WTC11 (cell line): ENCODE measurements at places on chromosomes 12 and 14.

DNA sequence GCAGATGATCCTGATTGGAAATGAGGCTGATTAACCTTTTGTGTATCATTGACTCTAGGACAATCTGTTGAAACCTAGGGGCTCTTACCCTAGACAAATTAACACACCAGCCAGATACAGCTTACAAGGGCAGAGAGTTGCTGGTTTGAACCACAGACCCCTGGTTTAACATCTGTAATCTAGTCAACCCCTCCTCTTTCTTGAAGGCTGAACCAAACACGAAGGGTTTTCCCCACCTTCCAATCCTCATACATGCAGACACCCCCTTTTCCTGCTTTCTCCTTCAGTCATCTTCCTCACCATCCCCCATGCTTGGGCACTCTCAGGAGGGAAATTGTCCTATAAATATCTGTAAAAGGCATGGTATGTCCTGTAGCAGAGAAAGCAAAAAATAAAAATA, 126.0 kb upstream of the HIF1A start:
- H3K36me3 ChIP-seq = no peaks in the 10 kb centered on the region
- H3K4me3 ChIP-seq = peak overlapping the region; percentile 36
- no peak for DNase-seq
- H3K27ac ChIP-seq = no peak overlapping the region
- peaks cover 10% of the 10 kb centered on the region for H3K27me3 ChIP-seq

DNA sequence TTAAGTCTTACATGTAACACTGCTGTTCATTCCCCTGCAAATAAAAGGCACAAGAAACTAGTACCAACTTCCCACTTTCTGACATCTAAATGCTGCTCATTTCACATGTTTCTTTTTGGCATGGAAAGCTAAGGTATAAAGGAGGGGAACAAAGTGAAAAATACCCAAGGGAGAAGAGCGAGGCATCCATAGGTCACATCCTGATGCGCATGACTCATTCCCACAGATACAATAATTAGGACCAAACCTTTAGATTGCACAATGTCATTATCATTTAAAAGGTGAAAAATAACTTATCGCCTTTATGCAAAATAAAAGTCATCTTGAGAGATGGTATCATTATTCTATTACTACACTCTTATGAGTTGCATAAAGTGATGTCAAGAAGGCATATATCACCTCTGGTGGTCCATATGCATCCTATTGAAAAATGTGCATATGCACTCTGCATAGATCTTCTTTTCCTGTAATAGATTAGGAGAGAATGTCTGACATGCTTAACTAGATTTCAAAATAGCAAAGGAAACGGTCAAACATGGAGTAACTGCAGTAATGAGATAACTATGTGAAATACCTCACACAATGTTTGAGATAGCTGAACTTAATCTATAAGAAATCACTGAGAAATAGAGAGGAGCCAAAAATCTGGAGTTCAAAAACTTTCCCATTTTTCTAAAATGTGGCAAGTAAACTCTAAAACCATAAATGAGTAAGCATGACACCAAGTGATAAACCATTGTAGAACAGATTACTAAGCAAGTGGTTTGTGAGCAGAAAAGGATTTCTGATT, 382.5 kb upstream of the TMTC1 start:
- H3K4me1 ChIP-seq = peaks cover 8% of the 10 kb centered on the region
- no peak overlapping the region for H3K4me3 ChIP-seq
- no peaks in the 10 kb centered on the region for H3K36me3 ChIP-seq
- H3K27ac ChIP-seq = no peak overlapping the region

GRCh38 chr14:56751471-56751870, 58.8 kb downstream of the OTX2 start:
- H3K27ac ChIP-seq = no peak overlapping the region
- no peak for DNase-seq

- no peaks in the 10 kb centered on the region for H3K4me1 ChIP-seq
- H3K4me3 ChIP-seq = no peak overlapping the region
- no peak overlapping the region for H3K27ac ChIP-seq
- H3K27me3 ChIP-seq = no peaks in the 10 kb centered on the region
- DNase-seq = no peak
- H3K36me3 ChIP-seq = no peaks in the 10 kb centered on the region
These were observed 21.0 kb downstream of the PTPN11 start for GRCh38 chr12:112439769-112440168.

GRCh38 chr14:74864198-74864597, 11.7 kb downstream of the PROX2 start:
- DNase-seq = no peak
- peaks cover 3% of the 10 kb centered on the region; the same call in 1 of the 2 replicates for H3K4me1 ChIP-seq
- H3K27ac ChIP-seq = no peak overlapping the region
- no peaks in the 10 kb centered on the region; the same call in none of the 2 replicates for H3K27me3 ChIP-seq

DNA sequence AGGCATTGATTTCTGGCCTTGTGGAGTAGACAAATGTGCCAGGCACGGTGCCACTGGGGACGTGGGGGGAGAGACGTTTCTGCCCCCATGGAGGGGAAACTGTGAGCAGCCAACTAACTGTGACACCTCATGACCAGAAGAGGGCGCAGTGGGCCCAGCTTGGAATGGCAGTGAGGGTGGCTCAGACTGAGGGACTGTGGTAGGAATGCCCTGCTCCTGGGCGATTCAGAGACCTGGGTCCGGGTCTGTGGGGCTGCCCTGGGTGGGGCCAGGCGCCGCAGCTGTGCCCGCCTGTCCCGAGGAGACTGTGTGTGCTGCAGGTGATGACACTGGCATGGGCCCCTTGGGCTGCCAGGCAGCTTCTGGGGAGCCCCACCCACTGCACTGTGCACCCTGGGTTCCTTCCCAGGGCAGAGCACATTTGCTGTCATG, 60.6 kb downstream of the SLC25A47 start:
- peaks cover 35% of the 10 kb centered on the region for H3K4me1 ChIP-seq
- H3K4me3 ChIP-seq = no peak overlapping the region
- H3K27me3 ChIP-seq = no peaks in the 10 kb centered on the region
- no peaks in the 10 kb centered on the region for H3K36me3 ChIP-seq

DNA sequence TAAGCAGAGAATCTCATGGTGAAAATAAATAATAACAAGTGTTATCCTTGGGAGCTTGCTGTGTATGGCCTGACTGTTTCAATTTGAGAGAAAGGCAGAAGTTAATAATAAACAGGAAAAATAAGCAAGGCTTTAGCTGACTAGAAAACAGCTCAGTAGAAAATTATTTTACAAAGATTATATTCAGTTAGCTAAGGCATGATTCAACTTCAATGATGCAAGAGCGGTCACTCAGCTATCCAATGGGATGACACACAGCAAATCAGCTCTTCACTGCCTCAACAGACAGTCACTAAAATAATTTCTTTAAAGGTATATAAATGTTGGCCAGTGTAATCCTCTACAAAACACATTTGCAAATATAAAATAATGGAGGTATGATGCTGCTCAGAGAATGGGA, 18.6 kb downstream of the GSTZ1 start:
- H3K36me3 ChIP-seq = peaks cover 30% of the 10 kb centered on the region
- DNase-seq = no peak
- peaks cover 82% of the 10 kb centered on the region for H3K4me1 ChIP-seq
- H3K27me3 ChIP-seq = no peaks in the 10 kb centered on the region; the same call in 1 of the 2 replicates
- H3K27ac ChIP-seq = peak overlapping the region; percentile 96; the same call in 1 of the 2 replicates

GRCh38 chr12:26868447-26869103, 35.6 kb upstream of the ITPR2 start:
- no peak for DNase-seq
- H3K4me3 ChIP-seq = no peak overlapping the region
- no peak overlapping the region for H3K27ac ChIP-seq
- no peaks in the 10 kb centered on the region for H3K4me1 ChIP-seq

DNA sequence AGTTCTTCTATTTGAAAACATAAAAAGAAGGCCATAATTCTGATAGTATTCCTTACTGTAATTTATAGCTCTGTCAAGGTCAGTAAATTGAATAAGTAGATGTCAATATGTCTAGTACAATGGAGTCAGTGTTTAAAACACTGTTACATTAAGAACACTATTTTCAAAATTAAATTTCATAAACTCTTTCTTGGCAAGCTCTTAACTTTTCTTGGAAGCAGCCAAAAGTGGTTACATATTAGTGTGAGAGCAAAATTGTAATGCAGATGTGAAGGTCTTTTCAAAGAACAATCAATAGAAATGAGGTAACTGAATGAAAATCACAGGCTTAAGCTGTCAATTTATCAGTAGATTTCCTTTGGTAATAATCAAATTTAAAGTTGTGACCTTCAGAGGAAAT, 722.4 kb upstream of the NOVA1 start:
- H3K27me3 ChIP-seq = no peaks in the 10 kb centered on the region
- H3K27ac ChIP-seq = no peak overlapping the region
- no peak overlapping the region for H3K4me3 ChIP-seq
- peaks cover 12% of the 10 kb centered on the region for H3K36me3 ChIP-seq

DNA sequence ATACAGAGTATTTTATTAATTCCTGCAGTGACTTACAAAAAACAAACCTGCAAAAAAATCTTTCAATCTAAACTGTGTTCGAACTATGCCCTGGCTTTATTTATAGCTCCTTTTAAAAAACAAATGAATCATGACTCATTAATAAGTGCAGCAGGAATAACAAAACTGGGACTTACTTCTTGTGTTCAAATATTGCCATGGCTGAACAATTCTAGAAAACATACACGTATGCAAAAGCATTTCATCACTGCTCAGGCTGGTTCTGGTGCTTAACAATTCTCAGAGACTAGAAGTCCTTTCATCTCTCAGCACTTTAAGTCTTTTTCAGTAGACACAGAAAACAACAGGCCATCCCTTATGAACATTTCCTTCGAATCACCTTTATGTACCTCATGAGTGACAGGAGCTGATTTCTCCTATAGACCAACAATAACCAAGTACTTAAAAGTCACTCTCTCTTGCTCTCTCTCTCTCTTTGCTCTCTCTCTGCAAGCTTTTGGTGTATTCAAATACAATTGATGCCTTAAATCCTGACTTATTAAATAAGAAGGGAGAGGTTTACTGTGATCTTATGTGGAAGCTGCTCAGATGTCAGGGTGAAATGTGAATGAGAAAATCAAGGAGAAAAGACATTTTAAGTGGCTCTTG, 268.8 kb downstream of the TTC8 start:
- no peaks in the 10 kb centered on the region; the same call in 1 of the 2 replicates for H3K4me1 ChIP-seq
- no peak overlapping the region for H3K27ac ChIP-seq
- peaks cover 4% of the 10 kb centered on the region; the same call in 1 of the 2 replicates for H3K36me3 ChIP-seq

DNA sequence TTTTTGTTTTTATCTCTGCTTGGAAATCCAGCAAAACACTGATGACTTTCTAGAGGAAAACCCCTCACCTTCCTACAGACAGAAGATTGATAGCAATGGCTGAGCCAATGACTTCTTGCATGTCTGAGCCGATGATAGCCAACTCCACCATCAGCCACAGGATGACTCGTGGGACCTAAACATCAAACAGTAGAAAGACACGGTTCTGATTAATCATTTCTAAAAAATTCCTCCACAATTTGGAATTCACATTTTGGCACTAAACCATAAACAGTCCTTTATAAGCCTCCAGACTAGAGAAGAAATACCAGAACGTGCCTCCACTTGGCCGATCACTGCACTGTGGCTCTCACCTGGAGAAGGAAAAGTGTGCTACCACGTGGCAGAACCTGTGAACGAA, 25.9 kb downstream of the SLC11A2 start:
- H3K4me1 ChIP-seq = peaks cover 11% of the 10 kb centered on the region
- H3K36me3 ChIP-seq = peaks cover 50% of the 10 kb centered on the region
- no peak overlapping the region for H3K27ac ChIP-seq
- H3K4me3 ChIP-seq = no peak overlapping the region
- no peaks in the 10 kb centered on the region for H3K27me3 ChIP-seq

DNA sequence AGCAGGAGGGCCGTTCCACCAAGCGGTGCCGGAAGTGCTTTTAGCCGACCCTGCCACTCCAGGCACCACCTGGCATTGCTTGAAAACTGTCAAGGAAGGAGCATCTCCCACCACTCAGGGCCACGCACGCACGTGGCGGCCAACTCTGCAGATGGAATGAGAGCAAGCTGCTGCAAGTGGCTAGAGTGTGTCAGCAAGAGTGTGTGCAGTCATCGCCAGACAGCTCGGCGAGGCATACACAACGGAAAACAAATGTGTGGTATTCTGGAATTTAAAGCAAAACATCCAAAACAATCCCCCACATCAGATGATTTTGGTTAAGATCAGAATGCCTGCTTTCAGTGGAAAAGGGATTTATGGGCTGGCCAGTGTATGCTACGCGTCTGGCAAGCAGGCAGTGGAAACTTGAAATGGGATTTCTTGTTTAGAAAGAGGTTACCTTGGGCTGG, 11.2 kb downstream of the CD9 start:
- peaks cover 42% of the 10 kb centered on the region for H3K36me3 ChIP-seq
- peak overlapping the region; percentile 100 for H3K27ac ChIP-seq
- H3K27me3 ChIP-seq = no peaks in the 10 kb centered on the region
- H3K4me3 ChIP-seq = no peak overlapping the region
- H3K4me1 ChIP-seq = peaks cover 95% of the 10 kb centered on the region

GRCh38 chr12:92034083-92034482, 111.6 kb downstream of the BTG1 start:
- no peak for DNase-seq
- H3K4me1 ChIP-seq = peaks cover 53% of the 10 kb centered on the region
- no peak overlapping the region for H3K4me3 ChIP-seq
- H3K36me3 ChIP-seq = no peaks in the 10 kb centered on the region
- no peaks in the 10 kb centered on the region for H3K27me3 ChIP-seq

DNA sequence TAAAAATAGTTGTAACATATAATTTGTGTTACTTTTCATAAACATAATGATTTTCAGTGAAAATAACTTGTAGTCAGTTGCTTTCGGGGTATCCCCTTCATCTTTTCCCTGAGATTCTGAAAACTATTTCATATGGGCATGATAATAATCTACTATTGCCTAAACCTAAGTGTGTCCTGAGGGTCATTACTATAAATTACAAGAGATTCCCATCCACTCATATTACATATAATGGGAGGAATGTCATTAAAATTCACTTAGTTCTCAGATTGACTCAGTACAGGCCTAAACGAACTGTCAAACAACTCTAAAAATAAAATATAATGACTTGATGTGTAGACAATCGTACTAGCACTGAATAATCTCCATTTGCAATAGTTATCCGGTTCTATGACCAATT, 72.7 kb downstream of the PTPRR start:
- DNase-seq = no peak
- no peak overlapping the region for H3K27ac ChIP-seq
- no peak overlapping the region for H3K4me3 ChIP-seq
- H3K36me3 ChIP-seq = no peaks in the 10 kb centered on the region
- no peaks in the 10 kb centered on the region for H3K4me1 ChIP-seq

- H3K27ac ChIP-seq = no peak overlapping the region
- 0 out of 2 replicates have a peak, but pooled peaks cover 3% of the 10 kb centered on the region for H3K36me3 ChIP-seq
- H3K4me1 ChIP-seq = peaks cover 28% of the 10 kb centered on the region
These were observed 17.3 kb downstream of the BTBD7 start for GRCh38 chr14:93315575-93315974.
